A673 (cell line): ENCODE measurements at places on chromosomes 3 and 15. TPM values are rescaled to one million over a fixed set of nuclear protein-coding genes. Genes with fewer than 3 reads are reported as not detected.
A peak's percentile ranks its signal among the peaks of the same experiment; 100 is the strongest.

- H3K4me1 ChIP-seq = peaks cover 35% of the 10 kb centered on the region
- no peaks in the 10 kb centered on the region for H3K27me3 ChIP-seq
Measured at GRCh38 chr3:177127008-177127407, 70.3 kb downstream of the TBL1XR1 start.

- no peak overlapping the region for H3K4me3 ChIP-seq
- no peaks in the 10 kb centered on the region for H3K27me3 ChIP-seq
- H3K27ac ChIP-seq = no peak overlapping the region
- H3K36me3 ChIP-seq = no peaks in the 10 kb centered on the region
Measured at GRCh38 chr3:50371133-50371685, 11.9 kb upstream of the TMEM115 start.

DNA sequence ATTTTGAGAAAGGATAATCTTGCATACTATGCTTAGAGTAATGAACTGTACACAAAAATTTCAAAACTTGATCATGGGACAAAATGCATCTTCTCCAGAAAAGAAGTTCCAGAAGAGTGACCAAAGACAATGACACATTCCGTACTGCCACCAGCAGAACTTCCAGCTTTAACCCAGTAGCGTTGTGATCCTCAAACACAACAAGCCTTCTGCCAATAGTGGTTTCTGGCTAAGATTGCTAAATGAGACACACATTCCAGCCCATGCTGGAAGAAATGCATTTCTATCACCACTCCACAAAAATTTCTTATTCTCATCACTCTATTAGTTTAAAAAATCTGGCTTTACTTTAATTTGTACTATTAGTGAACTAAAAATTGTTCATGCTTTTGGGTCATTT is 334.9 kb downstream of the TBC1D5 start:
- DNase-seq = no peak
- no peaks in the 10 kb centered on the region for H3K27me3 ChIP-seq
- H3K4me1 ChIP-seq = no peaks in the 10 kb centered on the region
- no peak overlapping the region for H3K27ac ChIP-seq
- H3K36me3 ChIP-seq = no peaks in the 10 kb centered on the region

- no peaks in the 10 kb centered on the region for H3K27me3 ChIP-seq
- no peak overlapping the region for H3K27ac ChIP-seq
- peaks cover 13% of the 10 kb centered on the region for H3K4me1 ChIP-seq
- no peak for DNase-seq
- H3K4me3 ChIP-seq = no peak overlapping the region
Measured at GRCh38 chr15:97483232-97483631, 477.3 kb upstream of the ARRDC4 start.

The MB21D2 gene
- total RNA-seq = 6.1 and 8.1 TPM in 2 replicates

GRCh38 chr15:76566276-76566675 is 229.7 kb downstream of the ISL2 start:
- peak; percentile 1 for DNase-seq
- H3K27ac ChIP-seq = no peak overlapping the region
- H3K4me1 ChIP-seq = no peaks in the 10 kb centered on the region
- H3K27me3 ChIP-seq = no peaks in the 10 kb centered on the region
- no peaks in the 10 kb centered on the region for H3K36me3 ChIP-seq

The PDCD10 gene
- total RNA-seq = 43.9 and 47.0 TPM in 2 replicates

The POPDC2 gene
- total RNA-seq = 0.72 and 0.99 TPM in 2 replicates

DNA sequence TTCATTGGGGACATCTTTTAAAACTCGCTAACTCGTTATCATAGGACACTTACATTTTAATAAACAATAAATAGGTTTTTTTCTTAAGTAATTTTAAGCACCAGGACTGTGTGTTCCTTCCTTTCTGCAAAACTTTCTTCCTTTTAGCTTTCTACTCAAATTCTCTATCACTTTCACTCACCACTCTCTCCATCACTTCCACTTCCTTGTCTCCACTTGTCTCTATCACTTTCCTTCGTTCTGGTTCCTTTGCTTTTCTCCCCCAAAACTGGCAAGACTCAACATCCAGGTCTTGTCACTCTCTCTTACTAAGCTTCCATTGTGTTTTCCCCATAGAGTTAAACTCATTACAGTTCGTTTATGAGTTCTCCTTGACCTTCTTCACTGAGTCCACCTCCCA is 99.0 kb downstream of the ZPLD1 start:
- peaks cover 10% of the 10 kb centered on the region for H3K4me1 ChIP-seq
- H3K36me3 ChIP-seq = no peaks in the 10 kb centered on the region
- no peak overlapping the region for H3K4me3 ChIP-seq
- no peak for DNase-seq

- no peak overlapping the region for H3K4me3 ChIP-seq
- H3K36me3 ChIP-seq = no peaks in the 10 kb centered on the region
- H3K27me3 ChIP-seq = no peaks in the 10 kb centered on the region
Measured at GRCh38 chr3:69658514-69659140, 80.6 kb upstream of the MITF start.

- H3K4me1 ChIP-seq = no peaks in the 10 kb centered on the region
- no peaks in the 10 kb centered on the region for H3K36me3 ChIP-seq
- no peak overlapping the region for H3K27ac ChIP-seq
- no peak overlapping the region for H3K4me3 ChIP-seq
- DNase-seq = no peak
- H3K27me3 ChIP-seq = no peaks in the 10 kb centered on the region
Measured at GRCh38 chr3:52429031-52429430, 15.9 kb downstream of the SEMA3G start.

- no peak overlapping the region for H3K4me3 ChIP-seq
- H3K36me3 ChIP-seq = no peaks in the 10 kb centered on the region
- no peak for DNase-seq
- no peaks in the 10 kb centered on the region for H3K4me1 ChIP-seq
- no peaks in the 10 kb centered on the region for H3K27me3 ChIP-seq
- no peak overlapping the region for H3K27ac ChIP-seq
Measured at GRCh38 chr3:137348936-137349335, 391.2 kb downstream of the IL20RB start.

DNA sequence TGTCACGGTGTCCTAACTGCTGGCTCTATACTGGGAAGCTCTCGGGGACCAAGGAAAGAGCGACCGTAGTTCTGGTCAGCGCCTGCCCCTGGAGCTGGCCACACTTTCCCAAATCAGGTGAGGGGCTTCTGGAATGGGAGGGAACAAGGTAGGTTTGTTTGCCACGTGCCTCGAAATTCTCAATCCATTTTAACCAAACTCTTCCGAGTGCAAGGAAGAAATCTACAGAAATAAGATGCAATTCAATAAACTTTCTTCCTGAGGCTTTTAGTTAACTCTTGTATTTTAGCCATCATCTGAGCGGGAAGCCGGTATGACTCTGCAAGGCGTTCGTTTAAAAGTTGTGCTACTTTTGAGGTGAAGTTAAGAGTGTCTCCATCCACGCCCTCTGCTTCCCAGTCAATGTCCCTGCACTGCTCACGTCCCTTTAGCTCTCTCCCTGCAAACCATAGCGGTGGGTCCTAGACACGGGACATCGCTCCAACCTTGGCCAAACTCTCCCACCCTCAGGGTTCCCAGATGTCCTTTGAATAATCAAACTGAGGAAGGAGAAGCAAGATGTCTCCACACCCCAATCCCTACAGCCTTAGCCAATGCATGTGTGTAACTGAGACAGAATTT is 597 bp downstream of the AGTR1 start:
- peak overlapping the region; percentile 30 for H3K4me3 ChIP-seq
- H3K27me3 ChIP-seq = peaks cover 85% of the 10 kb centered on the region
- H3K27ac ChIP-seq = no peak overlapping the region
- DNase-seq = no peak
- H3K36me3 ChIP-seq = no peaks in the 10 kb centered on the region
- H3K4me1 ChIP-seq = no peaks in the 10 kb centered on the region

- no peak for DNase-seq
- no peaks in the 10 kb centered on the region for H3K27me3 ChIP-seq
- H3K36me3 ChIP-seq = no peaks in the 10 kb centered on the region
- peaks cover 5% of the 10 kb centered on the region for H3K4me1 ChIP-seq
- no peak overlapping the region for H3K4me3 ChIP-seq
Measured at GRCh38 chr3:191961022-191961421, 500.1 kb downstream of the PYDC2 start.

DNA sequence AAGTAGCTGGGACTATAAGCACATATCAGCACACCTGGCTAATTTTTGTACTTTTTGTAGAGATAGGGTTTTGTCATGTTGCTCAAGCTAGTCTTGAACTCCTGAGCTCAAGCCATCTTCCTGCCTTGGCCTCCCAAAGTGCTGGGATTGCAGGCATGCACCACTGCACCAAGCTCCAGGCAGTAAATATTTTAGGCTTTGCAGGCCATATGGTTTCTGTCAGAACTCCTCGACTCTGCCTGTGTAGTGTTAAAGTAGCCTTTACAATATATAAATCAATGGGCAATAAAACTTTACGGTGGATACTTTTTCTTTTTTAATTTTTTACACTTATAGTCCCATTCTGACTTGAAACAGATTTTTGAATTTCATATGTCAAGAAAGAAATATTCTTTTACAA is 41.6 kb downstream of the DAG1 start:
- no peak overlapping the region for H3K4me3 ChIP-seq
- no peak overlapping the region for H3K27ac ChIP-seq
- H3K36me3 ChIP-seq = no peaks in the 10 kb centered on the region
- DNase-seq = no peak

The OCA2 gene
- 0.09 TPM in 1 of 2 replicates, not detected in the other for total RNA-seq

GRCh38 chr15:59131969-59132562 is 27.1 kb downstream of the CCNB2 start:
- H3K4me3 ChIP-seq = no peak overlapping the region
- no peak for DNase-seq
- H3K27me3 ChIP-seq = no peaks in the 10 kb centered on the region

The IMPG2 gene
- 0.13 TPM in 2 replicates for total RNA-seq

GRCh38 chr15:70794596-70795310 is 31.4 kb upstream of the UACA start:
- no peaks in the 10 kb centered on the region for H3K27me3 ChIP-seq
- DNase-seq = no peak
- no peak overlapping the region for H3K27ac ChIP-seq

DNA sequence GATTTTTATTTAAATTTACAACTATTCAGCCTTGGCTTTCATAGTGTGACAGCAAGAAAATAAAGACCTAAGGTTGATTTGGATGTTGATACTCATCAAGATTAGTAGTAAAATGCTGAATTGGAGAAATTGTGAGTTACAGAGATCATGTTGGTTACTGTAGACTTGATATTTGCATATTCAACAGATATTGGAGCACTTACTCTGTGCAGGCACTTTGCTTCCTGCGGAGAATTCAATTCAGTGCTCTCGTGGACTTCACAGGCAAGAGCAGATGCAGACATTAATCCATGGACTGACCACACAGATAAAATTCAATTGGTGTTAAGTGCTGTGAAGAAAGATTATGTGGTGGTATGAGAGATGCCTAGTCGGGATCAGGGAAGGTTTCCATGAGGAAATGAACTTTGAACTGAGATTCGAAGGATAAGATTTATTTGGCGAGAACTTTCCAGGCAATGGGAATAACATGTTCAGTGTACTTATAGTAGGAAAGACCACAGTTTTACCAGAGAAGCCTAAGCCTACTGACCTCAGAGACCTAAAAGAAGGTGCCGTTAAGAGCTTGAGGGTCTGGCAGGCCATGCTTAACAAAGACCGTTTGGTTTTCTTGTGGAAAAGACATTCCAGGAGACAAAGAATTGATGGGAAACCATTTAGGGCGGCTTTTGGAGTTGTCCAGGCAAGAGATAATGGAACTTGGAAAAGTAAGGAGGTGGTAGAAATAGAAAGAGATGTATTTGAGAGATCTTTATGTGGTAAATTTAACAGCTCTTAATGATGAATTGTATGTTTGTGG is 4.3 kb downstream of the SELENOT start:
- peaks cover 8% of the 10 kb centered on the region for H3K36me3 ChIP-seq
- H3K27me3 ChIP-seq = no peaks in the 10 kb centered on the region
- H3K4me1 ChIP-seq = peaks cover 23% of the 10 kb centered on the region
- no peak overlapping the region for H3K27ac ChIP-seq

GRCh38 chr3:51719410-51720025 is 12.7 kb downstream of the GRM2 start:
- no peaks in the 10 kb centered on the region for H3K4me1 ChIP-seq
- H3K27me3 ChIP-seq = no peaks in the 10 kb centered on the region
- DNase-seq = no peak
- H3K27ac ChIP-seq = no peak overlapping the region
- no peaks in the 10 kb centered on the region for H3K36me3 ChIP-seq
- no peak overlapping the region for H3K4me3 ChIP-seq

DNA sequence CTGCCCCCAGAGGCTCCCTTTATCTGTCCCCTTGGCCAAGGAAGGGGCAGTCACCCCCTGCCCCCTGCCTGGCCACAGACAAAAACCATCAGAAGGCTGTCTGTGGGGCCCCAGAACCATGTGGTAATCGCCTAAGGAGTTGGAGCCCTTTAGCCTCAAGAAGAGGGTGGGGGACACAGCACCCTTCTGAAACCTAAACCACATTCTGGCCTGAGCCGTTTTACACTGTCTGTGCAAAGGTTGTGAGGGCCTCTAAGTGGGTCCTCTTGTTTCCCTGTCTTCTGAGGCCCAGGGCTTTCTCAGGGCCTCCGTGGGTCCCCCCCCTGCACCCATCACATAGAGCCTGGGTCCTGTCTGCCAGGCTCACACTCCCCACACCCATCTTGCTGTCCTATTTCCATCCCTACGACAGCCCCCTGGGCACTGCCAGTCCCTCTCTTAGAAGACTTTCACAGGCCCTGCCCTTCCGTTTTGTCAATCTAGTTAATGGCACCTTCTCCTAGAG is 17.9 kb upstream of the RPUSD3 start:
- H3K27ac ChIP-seq = no peak overlapping the region
- H3K36me3 ChIP-seq = no peaks in the 10 kb centered on the region
- peaks cover 9% of the 10 kb centered on the region for H3K4me1 ChIP-seq

GRCh38 chr15:69480932-69481331 is 28.3 kb downstream of the RPLP1 start:
- no peak for DNase-seq
- no peak overlapping the region for H3K4me3 ChIP-seq
- no peaks in the 10 kb centered on the region for H3K36me3 ChIP-seq
- H3K4me1 ChIP-seq = no peaks in the 10 kb centered on the region
- no peak overlapping the region for H3K27ac ChIP-seq
- no peaks in the 10 kb centered on the region for H3K27me3 ChIP-seq

GRCh38 chr3:162366166-162366766 is 869.7 kb downstream of the OTOL1 start:
- H3K27ac ChIP-seq = no peak overlapping the region
- no peaks in the 10 kb centered on the region for H3K27me3 ChIP-seq
- no peak for DNase-seq
- peaks cover 19% of the 10 kb centered on the region for H3K4me1 ChIP-seq
- H3K36me3 ChIP-seq = no peaks in the 10 kb centered on the region

- no peaks in the 10 kb centered on the region for H3K36me3 ChIP-seq
- H3K27ac ChIP-seq = no peak overlapping the region
- H3K4me1 ChIP-seq = no peaks in the 10 kb centered on the region
- peak; percentile 77 for DNase-seq
- H3K27me3 ChIP-seq = no peaks in the 10 kb centered on the region
- H3K4me3 ChIP-seq = no peak overlapping the region
Measured at GRCh38 chr15:81419332-81419943, 45.4 kb upstream of the TMC3 start.

- H3K36me3 ChIP-seq = no peaks in the 10 kb centered on the region
- H3K27me3 ChIP-seq = no peaks in the 10 kb centered on the region
- no peaks in the 10 kb centered on the region for H3K4me1 ChIP-seq
- no peak overlapping the region for H3K27ac ChIP-seq
- H3K4me3 ChIP-seq = no peak overlapping the region
Measured at GRCh38 chr15:90113166-90113565, 10.9 kb upstream of the IDH2 start.

GRCh38 chr3:194784361-194784760 is 98.7 kb downstream of the FAM43A start:
- H3K36me3 ChIP-seq = no peaks in the 10 kb centered on the region
- no peaks in the 10 kb centered on the region for H3K27me3 ChIP-seq
- H3K4me1 ChIP-seq = no peaks in the 10 kb centered on the region
- H3K4me3 ChIP-seq = no peak overlapping the region
- H3K27ac ChIP-seq = no peak overlapping the region
